ENCODE measurements at places on chromosomes 4 and X. TPM values are rescaled to one million over a fixed set of nuclear protein-coding genes. Genes with fewer than 3 reads are reported as not detected.

DNA sequence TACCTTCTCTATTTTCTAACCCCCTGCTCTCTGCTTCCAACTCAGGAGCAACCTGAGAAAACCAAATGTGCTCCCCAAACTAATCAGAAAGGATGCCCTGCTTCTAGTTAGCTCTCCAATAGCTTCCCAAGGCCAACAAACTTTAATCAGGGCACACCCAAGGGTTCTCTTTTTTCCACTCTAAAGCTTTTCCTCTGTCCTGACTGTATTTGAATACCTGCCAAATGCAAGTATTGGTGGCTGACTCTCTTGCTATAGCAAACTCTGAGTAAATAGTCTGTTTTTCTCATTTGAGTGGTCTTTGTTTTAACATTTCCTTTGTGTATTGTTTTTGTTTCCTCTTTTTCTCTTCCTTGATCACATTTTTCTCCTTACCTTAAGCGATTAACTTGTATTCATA is 52.5 kb downstream of the GBA3 start:
- DNase-seq, result no peak

- DNase-seq, result no peak
Measured at GRCh38 chr4:2291705-2292645, 30.1 kb upstream of the MXD4 start.

- DNase-seq, result no peak
Measured at GRCh38 chrX:110397904-110398303, 39.3 kb downstream of the RTL9 start.

- DNase-seq, result no peak
Measured at GRCh38 chr4:6338175-6338950, 68.7 kb downstream of the WFS1 start.

GRCh38 chrX:46407753-46408130 is 137.5 kb downstream of the ZNF674 start:
- no peak for DNase-seq

The PFKFB1 gene
- total RNA-seq, result 0.67 TPM

GRCh38 chr4:153275380-153276276 is 68.9 kb upstream of the MND1 start:
- DNase-seq, result no peak

DNA sequence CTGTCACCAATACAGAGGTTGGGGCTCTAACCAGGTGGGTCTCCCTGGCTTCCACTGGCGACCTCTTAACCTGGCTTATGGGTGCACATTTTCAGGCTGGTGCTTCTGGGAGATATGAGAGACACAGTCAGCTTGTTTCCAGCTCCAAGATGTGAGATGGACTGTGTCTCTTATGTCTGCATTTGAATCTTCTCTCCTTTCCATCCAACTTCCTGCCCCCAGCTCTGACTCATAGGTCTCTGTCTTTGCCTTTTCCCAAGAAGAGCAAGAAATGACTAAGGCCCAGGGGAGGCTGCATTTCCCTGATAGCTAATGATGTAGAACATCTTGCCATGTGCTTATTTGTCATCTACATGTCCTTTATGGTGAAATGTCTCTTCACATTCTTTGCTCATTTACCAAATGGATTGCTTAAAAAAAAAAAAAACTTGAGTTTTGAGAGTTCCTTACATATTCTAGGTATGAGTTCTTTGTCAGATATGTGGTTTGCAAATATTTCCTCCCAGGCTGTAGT is 3.2 kb upstream of the UXT start:
- DNase-seq, result peak; percentile 76

The FAM133A gene
- total RNA-seq, result under 0.01 TPM

The MAGED1 gene
- 107 TPM for total RNA-seq

DNA sequence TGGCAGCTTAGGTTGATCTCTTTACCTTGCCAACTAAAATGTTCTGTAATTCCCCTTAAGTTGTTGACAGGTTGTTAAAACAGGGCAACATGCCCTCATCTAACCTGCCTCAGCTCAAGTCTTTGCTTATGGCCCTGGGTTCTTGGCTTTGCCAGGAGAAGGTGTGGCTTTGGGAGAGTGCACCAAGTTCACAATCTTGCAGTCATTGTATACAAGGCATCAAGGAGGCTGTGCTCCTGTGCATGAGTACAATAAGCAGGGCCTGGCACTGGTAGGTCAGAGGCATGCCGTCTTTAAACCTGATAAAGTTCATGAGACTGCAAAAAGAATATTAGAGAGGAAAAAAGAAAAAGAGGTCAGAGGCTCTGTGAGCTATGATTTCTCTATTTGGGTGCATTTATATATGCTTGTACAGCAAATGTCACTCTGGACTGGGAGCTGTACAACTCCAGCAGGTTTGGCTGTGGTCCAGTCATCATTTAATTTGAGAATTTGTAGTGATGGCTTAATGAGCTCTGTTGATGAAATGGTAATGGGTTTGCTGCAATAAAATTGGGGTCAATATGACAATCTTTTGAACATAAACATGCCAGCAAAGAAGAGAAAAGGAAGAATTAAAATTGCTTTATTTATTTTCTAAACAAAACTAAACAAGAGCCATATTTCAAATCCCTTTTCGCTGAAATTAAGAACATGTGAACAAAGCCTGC is 30.3 kb downstream of the AREG start:
- no peak for DNase-seq

GRCh38 chrX:16807976-16808542 is 21.8 kb downstream of the TXLNG start:
- DNase-seq, result peak; percentile 46

DNA sequence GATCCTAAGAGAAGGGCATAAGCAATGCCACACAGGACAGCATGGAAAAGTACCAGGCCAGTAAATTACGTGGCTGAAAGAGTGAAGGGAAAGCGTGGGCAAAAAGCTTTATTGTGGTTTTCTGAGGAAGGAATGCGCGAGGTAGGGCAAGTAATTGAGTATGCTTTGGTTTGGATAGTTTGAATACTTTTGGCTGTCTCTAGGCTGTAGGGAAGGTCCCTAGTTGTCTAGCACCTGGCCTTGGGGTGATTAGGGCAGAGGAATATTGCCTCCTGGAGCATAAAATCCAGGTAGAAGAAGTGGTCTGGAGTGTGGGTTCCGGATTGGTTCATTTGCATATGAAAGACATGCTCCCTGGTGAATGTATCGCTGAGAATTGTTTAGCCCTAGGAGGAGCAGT is 46.4 kb upstream of the NALF2 start:
- DNase-seq, result peak; percentile 10

The EREG gene
- total RNA-seq, result 44.0 TPM

The GDPD2 gene
- 0.17 TPM for total RNA-seq

The H2BW2 gene
- total RNA-seq, result not detected

DNA sequence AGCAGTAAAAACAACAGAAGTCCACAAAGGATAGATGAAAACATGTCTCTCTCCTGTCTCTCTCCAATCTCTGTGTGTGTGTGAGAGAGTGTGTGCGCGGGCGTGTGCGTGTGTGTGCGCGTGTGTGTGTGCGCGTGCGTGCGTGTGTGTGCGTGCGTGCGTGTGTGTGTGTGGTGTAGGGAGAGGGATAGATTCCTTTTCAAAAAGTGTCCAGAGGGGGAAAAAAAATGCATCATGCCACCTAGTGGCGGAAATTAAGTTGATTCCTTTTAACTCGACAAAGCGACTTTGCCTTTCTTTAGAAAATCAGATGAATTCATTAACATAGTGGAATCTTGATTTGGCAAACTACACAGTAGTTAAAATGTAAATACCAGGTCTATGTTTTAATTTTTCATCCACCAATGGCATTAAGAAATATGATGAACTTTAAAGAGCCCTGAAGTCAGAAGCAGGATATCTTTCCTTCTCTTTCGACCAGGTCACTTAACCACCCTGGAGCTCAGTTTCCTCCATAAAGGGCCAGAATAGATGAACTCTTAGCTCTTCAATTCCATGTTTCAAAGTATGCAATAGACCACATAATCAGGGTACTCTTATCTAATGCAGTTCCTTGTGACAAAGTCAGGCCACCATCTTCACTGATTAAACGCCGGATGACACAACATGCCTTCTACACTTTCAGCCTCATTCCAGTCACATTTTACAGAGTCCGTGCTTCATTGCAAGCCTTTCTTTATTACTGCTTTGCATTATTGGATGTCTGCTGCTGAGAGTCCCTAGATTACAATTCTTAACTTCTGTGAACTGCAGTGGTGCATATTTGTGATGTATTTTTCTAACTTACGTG is 162.8 kb downstream of the FBXO8 start:
- peak; percentile 50 for DNase-seq
